ENCODE measurements at places on chromosomes 2 and 18.

DNA sequence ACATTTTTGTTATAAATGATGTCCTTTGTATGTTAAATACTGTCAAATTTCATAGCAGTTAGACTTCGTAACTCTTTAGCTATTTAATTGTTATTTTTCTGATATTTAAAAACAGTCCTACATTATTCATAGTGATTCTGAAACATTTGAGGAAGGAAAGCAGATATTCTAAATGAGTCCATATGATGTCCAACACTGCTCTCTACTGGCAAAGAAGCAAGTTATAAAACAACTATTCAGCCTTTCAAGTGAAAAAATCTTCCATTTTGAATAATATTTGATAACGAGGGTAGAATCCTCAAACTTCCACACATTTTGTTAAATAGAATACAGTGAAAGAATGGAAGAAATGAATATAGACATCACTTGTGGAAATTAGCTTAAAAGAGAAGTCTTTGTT lies 220.8 kb downstream of the GULP1 start:
- DNase-seq, result peak; percentile 81

DNA sequence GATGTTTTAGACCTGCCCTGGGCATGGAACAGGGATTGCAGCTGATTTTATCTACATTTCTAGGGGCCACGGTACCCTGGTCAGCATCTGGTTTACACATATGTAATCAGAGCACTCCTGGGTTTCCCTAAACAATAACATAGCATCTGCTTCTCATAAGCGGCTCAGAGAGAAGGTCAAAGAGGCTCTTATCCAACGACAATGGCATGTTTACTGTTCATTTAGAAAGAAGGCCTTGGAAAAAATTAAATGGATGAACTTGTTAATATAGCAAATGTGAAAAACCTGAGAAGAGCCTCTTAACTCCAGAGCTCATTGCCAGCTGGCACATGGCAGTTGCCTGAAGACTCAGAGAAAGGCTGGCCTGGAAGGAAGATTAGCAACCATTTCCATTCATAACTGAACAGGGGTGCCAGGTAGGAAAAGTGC lies 202.8 kb upstream of the THUMPD2 start:
- no peak for DNase-seq

DNA sequence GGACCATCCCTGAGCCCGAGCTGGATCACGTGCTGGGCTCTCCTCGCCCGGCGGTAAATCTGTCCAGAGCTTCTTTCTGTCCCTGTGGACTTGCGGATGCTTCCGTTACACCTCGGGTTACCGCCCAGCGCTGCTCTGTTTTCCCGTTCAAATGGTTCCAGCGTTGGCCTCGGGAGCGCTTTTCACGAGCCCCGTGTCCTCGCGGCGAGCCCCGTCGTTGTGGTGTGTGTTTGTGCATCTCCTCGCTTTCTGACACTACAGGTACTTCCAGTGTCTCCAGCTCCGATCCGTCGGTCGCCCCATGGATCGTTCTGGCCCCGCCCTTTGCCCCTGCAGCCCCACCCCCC lies 77.4 kb downstream of the RTP5 start:
- DNase-seq, result no peak

DNA sequence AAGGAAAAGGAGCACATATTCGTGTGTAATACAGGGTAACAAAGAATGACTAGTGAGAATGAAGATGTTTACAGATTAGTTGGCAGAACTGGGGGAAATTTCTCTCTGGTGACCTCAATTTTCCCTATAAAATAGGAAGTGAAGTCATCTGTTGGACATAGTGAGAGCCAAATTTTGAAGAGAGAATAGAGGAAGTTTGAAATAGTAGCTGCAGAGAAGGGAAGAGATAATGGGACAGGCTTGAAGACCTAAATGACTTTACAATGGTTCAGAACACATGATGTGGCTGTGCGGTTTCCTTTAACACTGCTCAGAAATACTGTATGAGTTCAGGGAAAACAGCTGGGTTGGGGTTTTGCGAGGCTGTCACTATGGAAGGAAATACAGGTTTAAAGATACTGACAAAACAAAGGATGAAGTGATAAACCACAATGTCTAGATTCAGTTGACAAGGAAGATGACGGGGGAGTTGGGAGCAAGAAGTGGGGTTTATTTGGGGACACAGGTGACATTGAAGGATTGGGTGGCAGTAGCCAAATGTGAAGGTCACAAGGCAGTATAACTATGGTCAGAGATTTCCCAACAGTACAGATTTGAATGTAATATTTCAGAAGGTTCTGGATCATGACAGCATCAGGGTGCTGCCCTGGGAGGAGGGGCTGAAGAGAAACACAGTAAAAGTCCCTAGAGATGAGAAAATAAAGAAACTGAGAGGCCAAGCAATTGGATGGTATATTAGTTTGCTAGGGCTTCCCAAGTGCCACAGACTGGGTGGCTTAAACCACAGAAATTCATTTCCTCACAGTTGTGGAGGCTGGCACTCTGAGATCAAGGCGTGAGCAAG lies 82.6 kb upstream of the TANK start:
- peak; percentile 49 for DNase-seq

DNA sequence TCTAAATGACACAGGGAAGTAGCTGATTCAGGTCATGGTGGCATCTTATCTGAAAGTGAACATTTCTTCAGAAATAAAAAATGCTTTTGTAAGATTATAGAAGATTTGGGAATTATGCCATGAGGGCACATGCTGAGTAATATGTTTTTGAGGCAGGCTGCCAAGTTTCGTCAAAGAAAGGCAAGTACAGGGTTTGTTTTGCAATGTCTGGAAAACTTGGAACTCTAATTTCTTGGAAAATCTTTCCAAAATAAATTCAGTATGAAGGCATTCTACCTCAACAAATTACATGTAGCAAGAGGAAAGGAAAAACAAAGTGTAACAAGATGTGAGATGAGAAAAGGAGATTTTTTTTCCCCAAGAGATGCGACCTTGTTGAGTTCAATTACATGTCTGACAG lies 167.7 kb downstream of the PLCL1 start:
- peak; percentile 67 for DNase-seq

- peak; percentile 4 for DNase-seq
These were observed 269.4 kb upstream of the CHAC2 start for GRCh38 chr2:53498210-53498609.

DNA sequence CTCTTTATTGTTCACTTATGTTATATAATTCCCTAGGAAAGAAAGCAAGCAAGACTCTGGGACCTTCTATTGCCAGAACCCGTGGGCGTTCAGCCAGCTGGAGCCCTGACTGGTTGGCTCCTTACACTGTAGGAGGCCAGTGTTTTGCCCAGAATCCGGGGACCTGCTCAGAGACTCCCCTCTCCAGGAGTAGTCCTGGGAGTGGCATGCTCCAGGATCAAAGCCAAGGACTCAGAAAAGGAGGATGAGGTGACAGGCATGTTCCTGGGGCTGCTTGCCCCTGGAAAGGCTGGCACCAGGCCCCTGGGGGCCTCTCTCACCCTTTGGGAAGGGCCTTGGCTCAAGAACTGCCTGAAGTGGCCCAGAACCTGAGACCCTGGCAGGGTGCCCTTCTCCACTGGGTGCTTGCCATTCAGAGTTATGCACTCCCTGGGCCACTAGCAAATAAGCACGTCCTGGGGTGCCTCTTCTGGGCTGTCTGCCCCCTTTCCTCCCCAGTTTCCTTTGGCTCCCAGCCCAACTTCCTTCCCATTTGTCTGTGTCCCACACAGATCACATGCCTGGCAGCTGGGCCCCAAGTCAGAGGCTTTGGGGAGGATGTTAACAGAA lies 19.6 kb upstream of the KIF3C start:
- peak; percentile 47 for DNase-seq

- DNase-seq, result no peak
These were observed 190.7 kb downstream of the NCKAP5 start for GRCh38 chr2:133377599-133377998.

DNA sequence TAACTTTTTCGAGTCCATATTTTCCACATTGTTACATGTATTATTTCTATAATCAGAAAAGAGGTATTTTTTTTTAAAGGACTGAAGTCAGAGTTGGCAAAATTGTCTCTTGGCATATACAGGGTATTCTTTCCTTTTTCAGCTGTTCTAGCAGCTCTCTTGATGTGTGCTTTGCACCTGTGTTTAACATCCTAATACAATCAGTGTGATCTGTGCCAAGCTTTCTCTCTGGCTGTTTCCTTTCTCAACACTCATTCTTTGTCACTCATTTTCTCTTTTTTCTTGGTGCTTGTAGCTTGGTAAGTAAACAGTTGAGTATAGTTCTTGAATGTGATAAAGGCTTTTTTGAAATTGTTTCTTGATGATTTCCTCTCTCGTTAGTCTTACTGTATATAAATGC lies 9.2 kb downstream of the RNMT start:
- DNase-seq, result no peak

DNA sequence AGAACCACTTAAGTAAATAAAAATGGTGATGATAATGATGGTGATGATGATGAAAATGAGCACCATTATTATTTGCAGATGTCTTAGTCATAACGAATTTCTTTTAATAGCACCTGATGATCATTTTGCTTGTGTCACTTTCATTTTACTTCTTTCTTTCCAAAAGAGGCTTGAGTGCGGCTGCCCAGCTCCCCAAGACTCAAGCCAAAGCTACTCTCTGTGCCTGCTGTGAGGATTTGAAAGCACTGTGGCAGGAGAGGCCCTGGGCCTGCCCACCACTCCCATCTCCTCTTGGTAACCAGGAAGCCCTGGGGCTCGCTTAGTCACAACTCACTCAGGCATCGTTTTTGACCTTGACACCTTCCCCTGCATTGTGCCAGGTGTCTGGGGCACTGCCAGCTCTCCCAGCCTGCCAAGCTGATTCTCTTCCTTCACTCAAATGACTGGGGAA lies 41.2 kb downstream of the RPL37A start:
- no peak for DNase-seq

DNA sequence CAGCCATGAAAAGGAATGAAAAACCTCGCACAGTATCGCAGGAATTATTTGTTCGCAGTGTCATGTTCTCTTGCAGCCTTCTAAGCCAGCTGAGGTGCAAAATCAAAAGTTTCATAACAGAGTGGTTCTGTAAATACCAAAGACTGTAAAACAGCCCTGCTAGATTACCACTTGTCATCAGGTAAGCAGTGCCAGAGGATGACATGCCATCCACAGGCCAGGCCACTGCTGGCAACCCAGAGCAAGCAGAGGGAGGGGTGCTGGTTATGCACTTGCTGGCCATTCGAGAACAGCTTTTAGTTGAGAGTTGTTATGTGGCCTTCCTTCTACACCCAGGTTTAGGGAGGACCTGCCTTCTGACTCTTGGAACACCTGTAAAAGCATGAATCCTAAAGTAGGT lies 114.3 kb upstream of the MGAT5 start:
- DNase-seq, result no peak

GRCh38 chr2:84057917-84058560 lies 401.0 kb downstream of the SUCLG1 start:
- DNase-seq, result no peak

DNA sequence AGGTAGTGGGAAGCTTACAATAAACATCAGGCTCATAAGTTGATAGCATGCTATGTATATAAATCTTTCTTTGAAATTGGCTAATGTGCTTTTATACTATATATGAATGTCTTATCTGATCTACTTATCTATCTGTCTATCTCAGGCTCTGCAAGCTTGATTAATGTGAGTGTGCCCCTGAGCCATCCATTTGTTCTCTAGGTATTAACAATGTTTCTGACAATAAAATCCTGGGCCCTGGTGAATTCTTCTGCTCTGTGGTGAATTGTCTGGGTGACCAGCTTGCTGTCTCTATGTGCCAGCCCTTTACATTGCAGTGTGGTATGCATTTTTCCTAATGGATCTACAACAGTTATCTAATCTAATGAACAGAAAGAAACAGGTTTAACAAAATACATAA lies 295.9 kb downstream of the HRH4 start:
- no peak for DNase-seq

DNA sequence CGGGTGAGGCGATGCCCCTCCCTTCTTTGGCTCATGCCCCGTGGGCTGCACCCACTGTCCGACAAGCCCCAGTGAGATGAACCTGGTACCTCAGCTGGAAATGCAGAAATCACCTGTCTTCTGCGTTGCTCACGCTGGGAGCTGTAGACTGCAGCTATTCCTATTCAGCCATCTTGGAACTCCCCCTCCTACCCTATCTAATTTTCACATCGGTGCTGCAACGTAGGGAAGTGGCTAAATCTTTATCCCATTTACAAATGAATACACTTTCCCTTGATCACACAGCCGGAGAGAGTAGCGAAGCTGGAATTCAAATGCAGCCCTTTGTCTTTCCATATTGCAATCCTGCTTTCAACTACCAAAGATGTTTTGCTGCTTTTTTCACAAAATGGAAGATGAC lies 1.4 kb upstream of the TMEM247 start:
- DNase-seq, result no peak

DNA sequence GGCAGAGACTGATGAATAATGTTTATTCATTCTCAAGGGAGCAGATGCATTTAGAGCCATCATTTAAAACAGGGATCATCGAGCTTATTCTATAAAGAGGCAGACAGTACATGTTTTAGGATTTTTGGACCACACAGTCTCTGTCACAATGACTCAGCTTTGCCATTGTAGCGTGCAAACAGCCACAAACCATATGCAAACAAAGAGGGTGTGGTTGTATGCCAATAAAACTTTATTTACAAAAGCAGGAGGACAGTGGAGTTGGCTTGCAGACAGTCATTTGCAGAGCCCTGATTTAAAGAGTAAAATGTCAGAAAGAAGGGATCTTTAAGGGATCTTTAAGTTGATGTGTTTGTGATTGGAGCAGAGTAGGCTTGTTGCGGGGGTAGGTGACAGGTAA lies 51.5 kb downstream of the SMIM21 start:
- DNase-seq, result no peak

GRCh38 chr2:98948956-98949739 lies 13.1 kb upstream of the CRACDL start:
- no peak for DNase-seq

Measured in choroid plexus epithelial cell (primary cell).